ENCODE measurements at places on chromosomes 7 and 10.

- DNase-seq, result no peak
Observed at GRCh38 chr7:139570119-139570518, 46.6 kb downstream of the CLEC2L start.

- no peak for DNase-seq
Observed at GRCh38 chr7:134966691-134967090, 19.6 kb upstream of the AGBL3 start.

DNA sequence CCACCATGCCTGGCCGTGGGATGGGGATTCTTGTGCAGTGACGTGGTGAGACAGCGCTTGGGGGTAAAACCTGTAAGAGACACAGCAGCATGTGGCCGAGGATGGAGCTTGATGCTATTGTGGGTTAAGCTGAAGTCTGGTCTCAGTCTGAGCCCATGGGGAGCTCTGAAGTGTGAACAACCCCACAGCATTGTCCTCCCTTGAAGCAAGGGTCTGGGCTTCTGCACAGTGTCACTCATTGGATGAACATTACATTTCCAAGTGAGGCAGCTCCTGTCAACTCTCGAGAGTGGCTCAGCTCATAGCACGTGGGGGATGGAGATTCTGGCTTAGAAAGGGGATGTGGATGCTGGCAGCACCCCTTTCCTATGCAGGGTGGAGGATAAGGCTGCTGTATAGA lies 32.2 kb upstream of the ZNF438 start:
- no peak for DNase-seq

- DNase-seq, result no peak
Observed at GRCh38 chr7:7099584-7100014, 82.7 kb upstream of the C1GALT1 start.

DNA sequence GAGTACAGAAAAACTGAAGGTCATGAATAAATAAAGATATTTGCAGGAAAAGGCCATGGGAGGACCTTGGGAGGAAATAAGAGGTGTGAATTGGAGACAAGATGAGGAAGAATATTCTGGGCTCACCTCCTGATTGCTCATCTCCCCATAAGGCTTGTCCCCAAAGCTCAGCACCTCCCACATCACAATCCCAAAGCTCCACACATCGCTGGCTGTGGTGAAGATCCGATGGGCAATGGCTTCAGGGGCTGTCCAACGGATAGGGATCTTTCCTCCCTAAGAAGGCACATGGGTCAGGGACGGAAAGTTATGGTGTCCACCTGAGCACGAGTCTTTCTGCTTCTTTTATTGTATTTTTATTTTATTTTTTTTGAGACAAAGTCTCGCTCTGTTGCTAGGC lies 12.9 kb downstream of the ZYX start:
- DNase-seq, result no peak

- DNase-seq, result no peak
Observed at GRCh38 chr7:26127411-26127810, 24.6 kb upstream of the NFE2L3 start.

DNA sequence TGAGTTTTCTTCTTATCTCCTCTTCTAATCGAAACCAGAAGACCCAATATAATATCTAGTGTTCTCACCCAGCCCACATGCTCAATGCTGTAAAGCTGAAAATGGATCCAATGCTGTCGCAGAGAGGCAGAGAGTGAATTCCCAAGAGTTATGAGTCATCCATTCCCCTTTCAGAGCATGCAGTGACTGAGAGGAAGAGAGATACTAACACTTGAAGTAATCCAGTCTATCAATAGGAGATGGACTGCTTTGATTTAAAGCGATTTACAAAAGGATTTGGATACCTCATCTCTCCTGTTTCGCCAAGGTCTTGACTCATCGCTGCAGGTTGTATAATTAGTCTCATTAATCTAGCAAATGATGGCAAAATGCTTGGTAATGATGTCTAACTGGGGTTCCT lies 41.5 kb upstream of the PRKCQ start:
- no peak for DNase-seq

DNA sequence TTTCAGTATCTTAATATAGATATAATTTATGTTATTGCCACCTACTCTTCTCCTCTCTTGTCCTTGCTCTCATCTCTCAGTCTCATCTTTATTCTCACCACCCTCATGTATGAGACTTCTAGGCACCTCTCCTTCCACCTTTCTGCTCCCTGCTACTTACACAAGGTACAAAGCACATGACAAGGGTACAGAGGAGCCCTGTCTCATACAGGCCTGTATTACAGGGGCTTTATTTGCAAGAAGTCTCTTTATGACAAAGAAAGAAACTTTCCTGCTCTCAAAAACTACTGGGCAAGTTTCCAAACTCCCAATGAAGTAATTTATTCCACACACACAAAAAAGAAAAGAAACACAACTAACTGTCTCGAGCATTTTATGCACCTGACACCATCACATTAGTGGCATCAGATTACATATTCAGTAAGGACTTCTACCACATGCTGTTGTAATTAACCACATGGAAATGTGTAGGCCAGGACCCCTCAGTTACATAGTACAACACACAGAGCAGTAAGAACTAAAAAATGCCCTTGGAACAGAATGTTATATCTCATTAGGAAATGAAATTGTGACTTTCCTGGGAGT lies 253.1 kb downstream of the FZD1 start:
- no peak for DNase-seq

- no peak for DNase-seq
Observed at GRCh38 chr10:63896992-63897391, 375.8 kb downstream of the REEP3 start.

GRCh38 chr7:40604601-40605438 lies 470.0 kb downstream of the SUGCT start:
- peak; percentile 5 for DNase-seq

- DNase-seq, result no peak
Observed at GRCh38 chr7:51705701-51706100, 389.1 kb upstream of the COBL start.

DNA sequence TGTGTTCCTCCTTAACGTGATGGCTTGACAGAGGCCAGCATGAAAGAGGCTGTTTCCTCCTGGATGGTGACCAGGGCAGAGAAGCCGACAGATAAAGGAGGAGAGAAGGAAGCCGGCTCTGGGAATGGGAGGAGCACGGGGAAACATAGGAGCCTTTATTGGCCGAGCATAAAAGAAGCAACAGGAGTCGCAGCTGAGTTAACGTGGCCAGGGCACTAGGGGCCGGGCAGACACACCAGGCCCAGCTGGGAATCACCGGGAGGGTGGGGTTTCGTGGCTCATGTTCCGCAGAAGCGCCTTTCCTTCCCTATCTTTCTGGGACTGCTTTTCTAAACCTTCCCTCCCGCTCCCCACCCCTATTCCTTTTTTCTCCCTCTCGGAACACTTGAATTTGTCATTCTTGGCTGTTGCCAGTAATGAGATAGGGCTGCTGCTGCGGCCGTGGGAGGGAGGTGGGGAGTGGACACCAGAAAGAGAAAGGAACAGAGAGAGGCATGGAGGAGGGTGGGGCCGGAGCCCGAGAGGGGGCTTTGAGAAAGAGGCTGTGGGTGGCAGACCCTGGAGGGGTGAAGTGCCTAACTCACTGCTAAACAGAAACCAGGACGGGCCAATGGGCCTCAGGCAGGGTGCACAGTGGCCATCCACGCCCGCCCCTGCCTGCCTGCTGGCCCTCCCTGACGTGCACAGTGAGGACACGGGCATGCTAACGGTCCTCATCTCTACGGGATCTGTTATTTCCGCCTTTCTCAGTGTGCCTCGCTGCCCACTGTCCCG lies 65.2 kb downstream of the COL13A1 start:
- no peak for DNase-seq

DNA sequence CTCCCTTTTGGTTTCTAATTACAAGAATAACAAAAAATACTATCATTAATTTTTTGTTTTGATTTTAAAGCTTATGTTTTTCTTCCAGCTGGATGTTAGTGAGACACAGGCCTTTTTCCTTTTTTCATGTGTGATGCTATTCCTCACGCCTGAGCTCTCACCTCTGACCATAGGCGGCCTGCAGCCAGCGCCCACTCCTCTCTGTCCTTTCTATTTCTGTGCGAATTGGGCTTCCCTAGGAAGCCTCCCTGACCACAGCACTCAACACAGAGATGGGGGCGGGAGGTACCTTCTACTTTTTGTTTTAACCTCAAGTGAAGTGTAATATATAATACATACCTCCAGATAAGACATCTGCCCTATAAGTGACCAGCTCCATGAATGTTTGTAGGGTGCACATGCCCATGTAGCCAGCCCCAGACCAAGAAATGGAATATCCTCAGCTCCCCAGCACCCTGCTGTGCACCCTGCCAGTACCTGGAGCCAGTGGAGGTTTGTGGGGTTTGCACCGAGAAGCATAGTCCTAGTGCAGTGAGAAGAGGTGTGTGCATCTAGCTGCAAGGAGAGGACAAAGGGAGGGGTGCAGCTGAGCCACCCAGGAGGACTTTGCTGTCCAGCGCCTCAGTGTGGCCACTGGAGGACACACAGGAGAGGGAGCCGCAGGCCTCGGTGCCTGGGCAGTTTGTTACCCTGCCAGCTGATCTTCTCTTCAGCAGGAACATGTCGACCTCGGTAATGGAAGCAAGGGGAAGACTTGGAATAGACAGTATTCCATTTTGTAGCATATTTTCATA lies 38.5 kb downstream of the BNIP3 start:
- no peak for DNase-seq

DNA sequence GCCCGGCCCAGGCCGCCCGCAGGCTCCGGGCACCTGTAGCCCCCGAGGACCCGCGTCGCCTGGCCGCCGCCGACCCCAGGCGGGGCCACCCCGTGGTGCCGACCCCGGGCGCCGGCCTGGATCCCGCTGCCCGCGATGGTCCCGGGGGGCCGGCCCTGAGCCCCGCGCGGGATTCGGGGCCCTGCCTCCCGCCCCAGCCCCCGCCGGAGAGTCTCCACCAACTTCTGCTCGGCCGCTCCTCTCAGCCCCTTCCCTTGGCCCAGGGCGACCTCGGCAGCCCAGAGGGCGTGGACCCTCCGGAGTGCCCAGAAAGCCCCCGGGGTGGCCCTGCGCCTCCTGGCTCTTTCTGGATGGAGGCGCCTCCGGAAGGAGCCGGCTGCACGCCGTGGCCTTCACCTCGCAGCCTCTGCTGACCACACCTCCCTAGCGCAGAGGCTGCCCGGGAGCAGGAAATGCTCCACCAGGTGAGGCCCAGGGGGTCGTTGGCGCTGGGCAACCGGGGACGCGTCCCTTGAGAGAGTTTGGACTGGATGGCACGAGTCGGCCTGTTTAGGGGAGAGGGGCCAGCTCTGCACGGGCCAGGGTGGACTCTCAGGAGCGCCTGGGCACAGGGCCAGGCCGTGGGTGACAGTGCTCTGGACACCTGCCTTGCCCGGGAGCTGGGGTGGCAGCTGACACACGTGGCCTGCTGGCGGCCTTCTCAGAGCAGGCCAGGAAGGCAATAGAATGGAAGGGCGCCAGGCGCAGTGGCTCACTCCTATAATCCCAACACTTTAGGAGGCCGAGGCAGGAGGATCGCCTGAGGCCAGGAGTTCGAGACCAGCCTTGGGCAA lies 529 bp downstream of the ZNF853 start:
- DNase-seq, result no peak

- DNase-seq, result no peak
Observed at GRCh38 chr10:123269675-123270074, 115.5 kb downstream of the BUB3 start.

GRCh38 chr7:95246831-95247370 lies 77.4 kb downstream of the PON1 start:
- DNase-seq, result no peak

DNA sequence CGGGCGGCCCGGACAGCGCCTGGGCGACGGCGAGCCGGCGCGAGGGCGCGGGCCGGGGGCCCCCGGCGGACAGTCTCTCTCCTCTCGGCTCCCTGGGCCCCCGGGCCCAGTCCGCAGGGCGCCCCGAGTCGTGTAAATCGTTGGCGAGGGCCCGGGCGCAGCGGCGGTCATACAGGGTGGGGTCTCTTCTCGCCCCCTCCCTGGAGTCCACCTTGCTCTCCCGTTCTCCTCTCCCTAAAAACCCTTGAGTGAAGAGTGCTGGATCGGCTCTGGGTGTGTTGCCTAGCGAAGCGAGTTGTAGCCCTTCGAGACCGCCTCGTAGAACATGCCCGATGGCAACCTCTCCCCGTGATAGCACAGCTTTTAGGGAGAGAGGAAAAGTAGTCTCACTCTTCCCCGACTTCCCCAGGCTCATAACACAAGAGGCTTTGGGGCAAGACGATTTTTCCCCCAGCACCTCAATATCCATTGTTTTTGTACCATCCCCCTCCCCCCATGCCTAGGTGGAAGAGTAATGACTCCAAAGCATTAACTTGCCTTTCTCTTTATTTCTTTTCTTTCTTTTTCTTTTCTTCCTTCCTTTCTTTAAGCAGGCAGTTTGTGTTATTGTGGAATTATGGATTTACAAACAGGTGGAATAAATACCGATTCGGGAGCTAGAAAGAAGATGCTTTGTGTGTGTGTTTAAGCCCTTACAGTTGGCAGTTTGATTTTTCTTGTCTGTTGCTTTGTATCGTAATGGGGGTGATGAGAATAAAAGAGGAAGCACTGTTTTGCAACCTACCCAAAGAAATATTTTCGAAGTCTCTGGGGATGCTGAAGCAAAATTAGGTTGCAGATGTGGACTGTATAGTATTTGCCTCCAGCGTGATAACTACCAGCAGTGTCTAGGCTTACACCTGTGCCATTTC lies 822 bp downstream of the SHOC2 start:
- DNase-seq, result no peak
